Anterior cingulate cortex (tissue), 58 donors: ENCODE measurements at places on chromosomes 2 and 18.

- no peak for DNase-seq
Observed at GRCh38 chr18:62072370-62072769, 114.5 kb downstream of the PIGN start.

GRCh38 chr2:129906861-129907235, 72.6 kb upstream of the RAB6C start:
- DNase-seq, result no peak

GRCh38 chr2:42368817-42369531, 8.0 kb upstream of the COX7A2L start:
- DNase-seq, result no peak

GRCh38 chr2:84972932-84973331, 2.0 kb downstream of the KCMF1 start:
- no peak for DNase-seq

GRCh38 chr2:178702361-178702760, 104.9 kb downstream of the TTN start:
- no peak for DNase-seq

DNA sequence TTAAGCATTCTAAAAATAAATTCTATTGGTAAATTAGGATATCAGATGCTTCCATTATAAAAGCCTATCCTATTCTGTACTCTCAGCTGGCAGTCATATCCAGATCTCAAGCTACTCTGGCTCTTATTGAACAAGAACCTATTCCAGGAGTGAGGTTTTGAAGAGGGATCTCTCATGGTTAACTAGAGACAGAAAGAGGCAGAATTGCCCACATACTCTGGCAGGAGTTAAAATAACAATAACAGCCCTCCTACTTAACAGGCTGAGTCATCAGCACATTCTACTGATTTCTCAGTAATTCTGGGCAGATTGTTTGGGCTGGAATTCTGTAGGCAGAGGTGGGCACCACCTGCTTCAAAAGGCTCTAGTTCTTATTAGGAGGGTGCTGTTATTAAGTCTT, 142.0 kb upstream of the UNC80 start:
- no peak for DNase-seq
